ENCODE measurements at places on chromosomes 5 and 9.
A peak's percentile ranks its signal among the peaks of the same experiment; 100 is the strongest.

- DNase-seq = no peak
Observed at GRCh38 chr9:127059030-127059429, 63.4 kb downstream of the ANGPTL2 start.

GRCh38 chr9:90857855-90858254, 56.2 kb downstream of the SYK start:
- no peak for DNase-seq

- DNase-seq = no peak
Observed at GRCh38 chr5:169080448-169080911, 220.5 kb downstream of the SLIT3 start.

- DNase-seq = peak; percentile 32
Observed at GRCh38 chr5:59615272-59615671, 278.3 kb downstream of the PDE4D start.

DNA sequence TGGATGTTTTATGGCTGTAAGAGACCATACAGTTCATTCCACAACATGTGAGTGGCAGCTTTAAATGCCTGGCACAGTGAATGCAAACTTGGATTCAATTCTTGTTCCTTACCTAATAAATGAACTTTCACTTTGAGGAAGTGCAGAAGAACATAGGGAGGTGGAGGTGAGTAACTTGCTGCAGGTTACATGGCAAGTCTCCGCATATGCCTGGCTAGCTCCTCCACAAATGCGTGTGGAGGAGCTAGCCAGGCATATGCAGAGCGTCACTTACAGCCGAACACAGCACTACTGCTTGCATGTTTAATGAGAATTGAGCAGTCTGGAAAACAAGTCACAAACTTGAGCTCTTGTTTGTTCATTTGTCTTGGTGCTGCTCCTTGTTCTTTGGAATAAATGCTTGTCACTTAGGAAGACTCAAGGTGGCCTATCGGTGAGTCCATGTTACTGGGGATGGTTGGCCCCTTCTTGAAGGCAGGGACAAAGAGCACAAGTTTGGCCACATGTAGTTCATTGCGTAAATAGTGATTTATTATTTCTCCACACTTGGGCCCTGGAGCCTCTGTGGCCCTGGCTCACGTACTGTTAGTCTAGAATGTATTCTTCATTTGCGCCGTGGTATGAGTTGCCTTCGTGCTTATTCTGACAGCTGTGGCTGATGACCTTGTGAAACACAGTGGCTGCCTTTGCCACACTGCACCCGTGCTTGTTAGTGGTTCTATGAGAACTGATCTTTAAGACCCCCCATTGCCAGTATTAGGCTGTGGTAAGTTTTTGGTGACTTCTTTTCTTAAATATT, 3.1 kb downstream of the ISOC1 start:
- DNase-seq = no peak

GRCh38 chr5:81755320-81755719, 4.4 kb upstream of the SSBP2 start:
- DNase-seq = peak; percentile 83

DNA sequence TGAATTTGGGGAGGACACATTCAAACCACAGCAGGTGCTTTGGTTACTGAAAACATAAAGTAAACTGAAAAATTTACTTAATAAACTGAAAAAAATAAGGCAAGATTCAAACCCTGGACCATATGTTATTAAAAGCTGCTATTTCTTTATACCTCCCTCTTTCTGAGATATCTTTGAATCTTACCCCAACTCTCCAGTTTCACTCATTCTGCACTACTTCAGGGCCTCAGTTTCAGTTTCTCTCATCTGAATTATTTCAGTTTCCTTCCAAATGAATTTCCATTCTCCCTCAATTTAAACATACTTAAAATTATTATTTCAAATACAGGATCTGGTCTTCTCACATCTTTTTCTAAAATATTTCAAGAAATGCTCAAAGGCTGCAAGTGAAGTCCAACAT, 4.9 kb upstream of the OXCT1 start:
- no peak for DNase-seq

Data from ACHN (cell line).